Stimulated activated CD8-positive, alpha-beta memory T cell treated with anti-CD3 and anti-CD28 coated beads, Interleukin-7, amount 100 ng/mL, for 24 hours (primary cell): ENCODE measurements at places on chromosomes 4 and X.

DNA sequence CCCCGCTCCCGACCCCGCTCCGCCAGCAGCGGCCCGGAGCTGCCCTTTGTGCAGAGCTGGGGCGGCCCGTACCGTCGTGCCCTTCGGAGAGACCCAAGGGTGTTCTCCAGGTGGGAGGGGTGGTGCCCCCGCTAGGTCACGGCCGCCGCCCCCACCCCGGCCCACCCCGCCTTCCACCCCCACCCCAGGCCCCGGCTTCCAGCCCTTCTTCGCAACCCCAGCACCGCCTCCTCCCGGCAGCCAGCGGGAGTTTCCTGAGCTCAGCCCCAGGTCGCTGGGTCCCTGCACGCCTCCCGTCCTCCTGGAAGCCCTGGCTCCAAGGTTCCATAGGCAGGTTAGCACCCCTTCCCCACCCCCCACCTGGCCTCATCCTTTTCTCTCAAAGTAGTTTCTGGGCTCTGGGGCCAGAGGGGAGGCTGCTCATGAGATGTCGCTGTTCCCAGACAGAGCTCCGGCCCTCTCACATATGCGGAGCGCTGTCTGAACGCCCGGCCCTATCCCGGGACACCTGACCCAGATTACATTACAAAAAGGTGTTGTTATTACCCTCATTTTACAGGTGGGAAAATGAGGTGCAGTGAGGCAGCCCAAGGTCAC lies 25.2 kb upstream of the FGFR3 start:
- no peak for DNase-seq

- DNase-seq = peak; percentile 26
These were observed at the start of gene IL2RG for GRCh38 chrX:71111141-71111843. Gene IL2RG, minus strand, starts transcription at chrX:71111577. Its CDS starts 38 bp downstream, at chrX:71111539.

- DNase-seq = no peak
These were observed 781.1 kb downstream of the FSTL5 start for GRCh38 chr4:161382655-161383054.

GRCh38 chrX:71541210-71542022 lies 8.5 kb downstream of the OGT start:
- no peak for DNase-seq

DNA sequence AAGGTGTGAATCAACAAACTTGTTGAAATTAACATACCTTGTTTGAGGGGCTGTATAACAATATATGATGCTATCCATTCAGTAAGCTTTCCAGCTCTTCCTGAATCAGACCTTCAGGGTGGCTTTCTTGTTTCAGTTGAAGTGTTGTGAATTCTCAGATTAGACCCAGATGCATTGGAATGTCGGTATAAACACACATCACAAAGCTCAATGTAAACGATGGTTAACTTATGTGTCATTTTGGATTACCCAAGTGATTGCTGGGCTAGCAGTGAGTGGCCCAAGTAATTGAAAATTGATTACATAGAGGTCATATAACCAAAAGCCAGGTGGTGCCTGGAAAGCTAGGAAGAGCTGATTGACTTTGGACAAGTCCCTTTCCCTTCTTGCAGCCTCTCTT lies 115.0 kb downstream of the SHROOM4 start:
- DNase-seq = no peak

GRCh38 chr4:187309456-187309855 lies 585.8 kb upstream of the FAT1 start:
- no peak for DNase-seq

GRCh38 chrX:38225093-38225492 lies 4.4 kb upstream of the SRPX start:
- no peak for DNase-seq

GRCh38 chr4:57104706-57105560 lies 5.3 kb downstream of the IGFBP7 start:
- DNase-seq = no peak

DNA sequence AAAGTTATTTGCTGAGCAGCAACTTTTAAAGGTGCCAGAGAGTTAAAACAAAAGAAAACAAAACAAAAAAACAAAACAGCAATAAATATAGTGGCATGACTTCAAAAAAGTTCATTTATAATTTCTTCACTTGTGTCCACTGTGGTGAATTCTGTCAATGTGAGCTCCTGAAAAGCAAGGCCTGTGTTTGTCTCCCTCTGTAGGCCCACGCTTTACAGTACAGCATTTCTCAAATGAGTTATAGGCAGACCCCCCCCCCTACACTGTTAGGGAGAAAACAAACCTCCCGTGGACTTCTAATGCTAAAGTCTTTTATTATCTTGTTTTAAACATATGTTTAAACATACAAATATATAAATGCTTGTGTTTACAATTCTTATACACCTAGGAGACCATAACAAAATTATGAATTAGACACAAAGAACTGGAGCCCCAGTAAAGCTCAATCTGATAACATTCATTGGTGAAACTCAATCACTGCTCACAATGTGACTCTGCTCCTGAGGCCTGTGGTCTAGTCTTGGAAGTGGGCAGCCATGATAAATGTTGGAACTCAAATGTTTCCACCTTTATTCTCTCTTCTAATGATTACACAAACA lies 47.0 kb upstream of the SCOC start:
- no peak for DNase-seq

- DNase-seq = no peak
These were observed 109.1 kb downstream of the PHEX start for GRCh38 chrX:22141047-22141730.

DNA sequence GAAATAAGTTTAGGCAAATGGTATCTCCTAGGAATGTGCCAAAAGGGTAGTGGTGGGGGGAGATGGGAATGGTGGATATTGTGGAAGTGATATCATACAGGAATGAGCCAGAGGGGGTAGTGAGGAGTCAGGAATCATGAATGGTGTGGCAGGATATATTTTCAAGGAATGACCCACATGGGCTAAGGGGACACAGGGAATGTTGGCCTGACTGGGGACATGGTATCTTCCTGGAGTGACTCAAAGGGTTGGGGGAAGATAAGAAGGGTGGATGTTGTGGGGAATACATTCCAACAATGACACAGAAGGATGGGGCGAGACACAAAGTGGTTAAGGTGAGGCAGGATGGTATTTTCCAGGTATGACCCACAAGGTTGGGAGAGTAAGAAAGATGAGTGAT lies 60.6 kb downstream of the MAOA start:
- no peak for DNase-seq

GRCh38 chr4:94375364-94375763 lies 32.7 kb upstream of the HPGDS start:
- no peak for DNase-seq

DNA sequence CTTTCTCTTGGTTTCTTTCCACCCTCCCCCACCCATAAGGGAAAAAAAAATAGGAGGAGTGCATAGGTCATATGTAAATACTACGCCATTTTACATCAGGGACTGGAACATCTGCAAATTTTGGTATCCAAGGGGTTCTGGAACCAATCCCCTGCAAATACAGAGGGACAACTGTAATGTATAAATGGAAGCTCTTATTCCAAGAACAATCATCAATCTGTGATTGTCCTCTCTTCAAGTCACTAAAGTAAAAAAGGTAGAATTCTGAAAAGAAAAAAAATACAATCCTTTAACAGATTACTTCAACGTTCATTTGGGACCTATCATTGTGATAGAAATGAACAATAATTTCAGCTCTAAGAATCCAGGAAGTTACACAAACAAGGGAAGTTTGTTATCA lies 13.6 kb downstream of the PPA2 start:
- no peak for DNase-seq

DNA sequence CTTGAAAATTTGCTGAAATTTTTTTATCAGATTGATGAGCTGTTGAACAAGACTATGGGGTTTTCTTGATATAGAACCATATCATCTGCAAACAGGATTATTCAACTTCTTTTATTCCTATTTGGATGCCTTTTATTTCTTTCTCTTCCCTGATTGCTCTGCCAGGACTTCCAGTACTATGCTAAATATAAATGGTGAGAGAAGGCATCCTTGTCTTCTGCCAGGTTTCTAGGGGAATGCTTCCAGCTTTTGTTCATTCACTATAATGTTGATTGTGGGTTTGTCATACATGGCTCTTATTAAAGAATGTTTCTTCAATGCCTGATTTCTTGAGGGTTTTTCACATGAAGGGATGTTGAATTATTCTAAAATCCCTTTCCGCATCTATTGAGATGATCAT lies 1139.5 kb downstream of the FAM133A start:
- DNase-seq = no peak

GRCh38 chr4:165991325-165992180 lies 118.5 kb downstream of the TLL1 start:
- DNase-seq = no peak

GRCh38 chr4:174713821-174714220 lies 115.2 kb downstream of the GLRA3 start:
- no peak for DNase-seq

- peak; percentile 2 for DNase-seq
These were observed 653 bp downstream of the PLA2G12A start for GRCh38 chr4:109729117-109729717.

- DNase-seq = no peak
These were observed 262.7 kb upstream of the ETNPPL start for GRCh38 chr4:109025471-109026076.

DNA sequence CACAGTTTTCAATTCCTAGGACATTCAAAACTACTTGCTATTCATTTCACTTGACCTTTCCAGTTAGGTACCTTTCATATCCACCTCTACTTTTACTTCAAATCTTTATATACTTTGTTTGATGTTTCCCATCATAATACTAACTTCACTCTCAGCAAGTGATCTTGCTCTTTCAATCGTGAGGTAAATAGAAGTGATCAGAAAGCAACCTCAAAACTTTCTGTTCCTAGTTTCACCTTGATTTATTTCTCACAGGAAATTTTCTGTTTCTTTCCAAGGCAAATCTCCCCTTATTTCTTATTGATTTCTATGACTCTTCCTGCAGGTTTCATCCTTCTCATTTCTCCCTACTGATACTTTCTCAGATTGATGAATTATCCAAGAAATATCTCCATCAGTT lies 623.5 kb downstream of the FSTL5 start:
- no peak for DNase-seq

- no peak for DNase-seq
These were observed 24.9 kb upstream of the ETNPPL start for GRCh38 chr4:108787724-108788123.

GRCh38 chr4:148565801-148566200 lies 123.6 kb upstream of the NR3C2 start:
- DNase-seq = no peak

DNA sequence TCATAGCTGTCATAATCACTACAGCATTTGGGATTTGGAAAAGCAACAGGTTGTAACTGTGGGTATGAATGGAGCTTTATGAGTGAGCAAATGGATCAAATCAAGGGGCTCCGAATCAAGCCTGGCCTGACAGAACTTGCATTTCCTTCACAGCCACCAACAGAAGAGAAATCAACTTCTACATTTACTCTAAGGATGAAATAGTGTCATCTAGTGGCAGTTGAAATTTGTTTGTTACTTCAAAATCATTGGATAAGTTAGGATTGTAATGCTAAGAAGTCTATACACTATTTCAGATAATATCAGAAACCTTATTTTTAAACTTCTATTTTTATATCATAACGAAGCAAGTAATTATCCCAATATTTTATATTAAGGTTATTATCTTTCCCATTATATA lies 10.7 kb upstream of the WDR17 start:
- DNase-seq = no peak

DNA sequence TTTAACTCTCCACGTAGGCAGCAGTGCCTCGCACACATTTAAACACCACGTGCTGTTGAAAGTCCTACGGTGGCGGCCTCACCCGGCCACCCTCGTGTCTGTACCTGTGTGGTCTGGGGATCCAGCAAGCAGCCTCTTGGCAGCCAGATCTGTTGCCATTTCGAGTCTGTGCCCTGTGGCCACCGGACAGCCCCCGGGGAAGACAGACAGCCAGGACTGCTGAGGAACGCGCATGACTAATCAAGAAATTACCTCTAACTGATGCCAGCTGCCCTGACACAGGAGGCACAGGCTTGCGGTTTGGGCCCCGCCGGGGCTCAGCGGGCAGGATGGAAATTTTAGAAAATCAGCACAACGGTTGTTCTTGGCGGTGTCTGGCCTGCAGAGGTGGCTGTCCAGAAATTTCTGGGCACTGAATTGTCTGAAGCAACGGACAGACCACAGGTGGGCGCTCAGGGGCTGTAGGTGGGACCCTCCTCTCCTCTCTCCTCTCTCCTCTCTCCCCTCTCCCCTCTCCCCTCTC lies 15.6 kb upstream of the ASMTL start:
- no peak for DNase-seq

DNA sequence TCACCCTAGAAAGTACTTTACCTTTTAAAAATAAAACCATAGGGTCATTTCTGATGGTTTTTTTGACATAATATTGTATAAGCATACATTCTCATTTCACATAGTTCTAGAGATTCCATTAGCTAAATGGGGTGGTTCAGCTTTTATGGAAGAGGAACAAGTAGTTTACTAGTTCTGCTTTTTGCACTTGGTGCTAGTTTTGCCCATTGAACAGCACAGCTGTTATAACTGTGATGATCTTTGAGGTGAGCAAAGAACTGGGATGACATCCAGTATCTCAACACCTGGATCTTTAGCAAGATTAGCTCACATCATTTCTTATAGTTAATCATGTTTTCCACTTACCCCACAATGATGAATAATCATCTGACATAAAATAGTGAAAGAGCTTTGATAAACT lies 40.9 kb downstream of the MOB1B start:
- no peak for DNase-seq

DNA sequence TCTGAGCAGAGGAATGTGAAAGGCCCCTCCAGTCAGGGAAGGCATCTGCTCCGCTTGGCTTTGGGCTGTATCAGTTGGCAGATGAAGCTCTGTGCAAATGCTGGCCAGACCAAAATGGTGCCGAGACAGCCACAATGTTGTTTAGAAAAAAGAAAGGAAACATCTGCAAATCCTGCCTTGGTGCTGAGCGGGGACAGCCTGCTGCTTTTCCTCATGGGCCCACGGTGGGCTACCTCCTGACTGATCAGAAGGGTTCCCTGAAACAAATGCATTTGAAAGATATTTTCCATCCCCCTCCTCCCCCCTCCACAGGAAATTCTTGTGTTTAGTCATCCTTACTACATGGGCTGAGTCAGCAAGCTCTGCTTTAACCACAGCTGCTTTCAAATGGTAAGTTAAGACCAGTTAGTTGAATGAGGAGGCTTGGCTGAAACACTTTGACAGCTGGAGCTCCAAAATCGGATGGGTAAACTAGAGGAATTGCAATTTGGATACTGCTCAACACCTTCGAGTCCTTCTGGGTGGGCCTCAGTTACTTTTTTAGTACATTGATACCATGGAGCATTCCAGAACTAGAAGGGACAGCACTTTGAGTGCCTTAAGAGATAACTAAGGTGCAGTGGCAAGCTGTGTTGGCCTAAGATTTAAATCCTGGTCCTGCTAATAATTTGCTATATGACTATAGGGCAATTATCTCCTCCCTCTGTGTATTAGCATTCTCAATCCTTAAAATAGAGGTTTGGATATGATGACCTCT lies 36.0 kb downstream of the PLAC1 start:
- DNase-seq = no peak

DNA sequence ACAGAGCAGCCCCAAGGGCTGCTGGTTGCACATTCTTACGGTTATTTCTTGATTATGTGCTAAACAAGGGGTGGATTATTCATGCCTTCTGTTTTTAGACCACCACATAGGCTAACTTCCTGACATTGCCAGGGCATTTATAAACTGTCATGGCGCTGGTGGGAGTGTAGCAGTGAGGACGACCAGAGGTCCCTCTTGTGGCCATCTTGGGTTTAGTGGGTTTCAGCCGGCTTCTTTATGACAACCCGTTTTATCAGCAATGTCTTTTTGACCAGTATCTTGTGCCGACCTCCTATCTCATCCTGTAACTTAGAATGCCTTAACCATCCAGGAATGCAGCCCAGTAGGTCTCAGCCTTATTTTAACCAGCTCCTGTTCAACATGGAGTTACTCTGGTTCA lies 212.4 kb upstream of the GRID2 start:
- DNase-seq = no peak

GRCh38 chr4:113468165-113469022 lies 293.1 kb downstream of the CAMK2D start:
- no peak for DNase-seq
